Activated CD4-positive, alpha-beta T cell treated with anti-CD3 and anti-CD28 coated beads, Interleukin-2, amount 50 U/mL, for 16 hours (primary cell): ENCODE measurements at places on chromosomes 1 and 21.

- no peak for DNase-seq
These were observed 47.8 kb upstream of the IKBKE start for GRCh38 chr1:206422525-206422924.

GRCh38 chr21:19124691-19125090 lies 721.1 kb upstream of the TMPRSS15 start:
- no peak for DNase-seq

DNA sequence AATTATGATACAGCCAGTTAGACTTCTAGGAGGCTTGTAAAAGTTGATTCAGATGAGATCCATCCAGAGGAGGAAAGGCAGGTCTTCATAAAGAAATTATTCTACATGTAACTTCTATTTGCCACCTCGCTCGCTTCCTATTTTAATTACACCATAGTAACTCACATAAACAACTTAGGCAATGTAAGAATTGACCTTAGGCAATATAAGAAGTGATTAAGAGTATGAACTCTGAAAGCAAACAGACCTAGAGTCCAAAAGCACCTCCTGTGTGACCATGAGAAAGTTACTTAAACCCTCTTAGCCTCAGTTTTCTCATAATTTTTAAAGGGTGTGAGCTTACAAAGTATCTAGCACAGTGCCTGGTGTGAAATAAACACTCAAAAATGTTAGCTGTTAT lies 192.7 kb upstream of the NFIA start:
- no peak for DNase-seq

GRCh38 chr1:1873186-1873585 lies 17.7 kb downstream of the GNB1 start:
- DNase-seq: no peak

- no peak for DNase-seq
These were observed 19.6 kb downstream of the HSF2BP start for GRCh38 chr21:43639470-43640353.

DNA sequence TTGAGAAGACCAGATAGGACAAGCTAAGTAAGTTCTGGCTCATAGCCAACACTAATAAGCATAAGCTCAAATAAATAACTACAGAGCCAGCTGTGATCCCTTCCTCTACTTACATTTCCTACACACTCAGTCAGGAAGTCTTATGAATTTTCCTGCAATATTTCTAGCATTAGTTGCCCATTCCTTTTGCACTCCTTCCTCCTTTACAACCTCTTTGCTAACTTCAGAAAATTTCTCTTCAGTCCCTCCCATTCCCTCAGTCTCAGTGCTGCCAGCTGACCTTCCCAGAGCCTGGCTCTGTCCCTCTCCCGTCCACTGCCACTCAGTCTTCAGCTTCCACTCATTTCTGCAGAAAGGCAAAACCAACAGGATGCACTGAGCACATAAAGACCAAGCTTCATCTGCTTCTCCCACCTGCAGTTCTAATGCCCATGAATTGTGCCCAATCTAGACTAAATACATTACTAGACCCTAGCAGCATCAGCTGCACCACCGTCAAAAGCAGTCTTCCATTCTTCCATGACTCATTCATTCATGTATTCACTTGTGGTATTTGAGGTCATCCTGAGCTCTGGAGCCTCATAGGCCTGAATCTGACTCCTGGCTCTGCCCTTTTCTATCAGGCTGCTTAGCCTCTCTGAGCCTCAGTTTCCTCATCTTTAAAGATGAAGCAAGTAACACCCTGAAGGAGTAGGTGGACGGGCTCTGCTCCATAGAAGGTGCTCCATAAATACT lies 54.6 kb upstream of the SIPA1L2 start:
- peak; percentile 3 for DNase-seq
